ENCODE measurements at places on chromosomes 3 and 15.

DNA sequence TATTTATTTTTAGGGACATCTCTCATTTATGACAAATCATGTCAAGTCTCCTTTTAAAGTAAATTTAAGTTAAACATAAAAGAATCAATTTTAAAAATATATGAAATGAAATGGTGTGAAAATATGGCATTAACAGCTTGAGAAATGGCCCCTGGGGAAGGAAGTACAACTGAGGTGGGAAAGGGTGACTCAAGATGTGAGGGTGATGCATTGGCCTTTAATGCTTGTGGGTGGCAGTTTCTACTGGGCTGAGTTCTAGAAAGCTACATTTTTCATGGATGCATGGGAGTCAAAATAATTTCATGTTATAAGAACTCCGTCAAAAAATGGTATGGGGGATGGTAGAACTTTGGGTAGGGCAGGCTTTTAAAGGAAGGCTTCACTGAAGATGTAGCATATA lies 708.8 kb upstream of the CFAP20DC start:
- no peaks in the 10 kb centered on the region for H3K36me3 ChIP-seq
- no peak overlapping the region for H3K4me3 ChIP-seq
- H3K27ac ChIP-seq, result no peak overlapping the region
- peaks cover 16% of the 10 kb centered on the region for H3K4me1 ChIP-seq

- peaks cover 22% of the 10 kb centered on the region for H3K36me3 ChIP-seq
- no peak for DNase-seq
- H3K4me1 ChIP-seq, result peaks cover 22% of the 10 kb centered on the region
- H3K4me3 ChIP-seq, result no peak overlapping the region
- no peaks in the 10 kb centered on the region for H3K27me3 ChIP-seq
Measured at GRCh38 chr15:40792394-40792793, 14.5 kb upstream of the ZFYVE19 start.

- no peaks in the 10 kb centered on the region for H3K36me3 ChIP-seq
- H3K4me3 ChIP-seq, result no peak overlapping the region
- H3K4me1 ChIP-seq, result no peaks in the 10 kb centered on the region
- H3K27ac ChIP-seq, result no peak overlapping the region
- H3K27me3 ChIP-seq, result peaks cover 2% of the 10 kb centered on the region
Measured at GRCh38 chr3:10722911-10723310, 93.1 kb upstream of the SLC6A11 start.

GRCh38 chr15:39167164-39168058 lies 413.5 kb upstream of the THBS1 start:
- H3K27me3 ChIP-seq, result peaks cover 45% of the 10 kb centered on the region
- H3K36me3 ChIP-seq, result no peaks in the 10 kb centered on the region
- H3K27ac ChIP-seq, result no peak overlapping the region
- H3K4me1 ChIP-seq, result peaks cover 4% of the 10 kb centered on the region

- no peaks in the 10 kb centered on the region for H3K27me3 ChIP-seq
- H3K4me3 ChIP-seq, result peak overlapping the region; percentile 69
- peaks cover 56% of the 10 kb centered on the region for H3K4me1 ChIP-seq
- no peak for DNase-seq
Measured at GRCh38 chr3:10247679-10248183, 528 bp upstream of the TATDN2 start.

- H3K4me1 ChIP-seq, result peaks cover 19% of the 10 kb centered on the region
- no peak overlapping the region for H3K4me3 ChIP-seq
- DNase-seq, result no peak
- no peak overlapping the region for H3K27ac ChIP-seq
- H3K27me3 ChIP-seq, result no peaks in the 10 kb centered on the region
- no peaks in the 10 kb centered on the region for H3K36me3 ChIP-seq
Measured at GRCh38 chr15:100114571-100114970, 227.2 kb downstream of the ADAMTS17 start.

- no peak for DNase-seq
- no peaks in the 10 kb centered on the region for H3K27me3 ChIP-seq
- no peak overlapping the region for H3K4me3 ChIP-seq
- no peaks in the 10 kb centered on the region for H3K36me3 ChIP-seq
- no peak overlapping the region for H3K27ac ChIP-seq
- H3K4me1 ChIP-seq, result no peaks in the 10 kb centered on the region
Measured at GRCh38 chr3:13839726-13840340, 40.0 kb downstream of the WNT7A start.

Data from activated CD4-positive, alpha-beta memory T cell treated with anti-CD3 and anti-CD28 coated beads, Interleukin-2, amount 10 ng/mL, durations not matched to agents 7 days and 5 days (primary cell).